Keratinocyte (primary cell): ENCODE measurements at places on chromosomes 2 and 18. TPM values are rescaled to one million over a fixed set of nuclear protein-coding genes. Genes with fewer than 3 reads are reported as not detected.

- peaks cover 18% of the 10 kb centered on the region for H3K4me1 ChIP-seq
- peaks cover 3% of the 10 kb centered on the region for H3K36me3 ChIP-seq
- no peak overlapping the region for H3K27ac ChIP-seq
Observed at GRCh38 chr2:28152585-28153280, 239.9 kb upstream of the FOSL2 start.

- no peak for DNase-seq
- H3K27ac ChIP-seq: no peak overlapping the region
- peaks cover 31% of the 10 kb centered on the region for H3K27me3 ChIP-seq
- H3K4me1 ChIP-seq: peaks cover 8% of the 10 kb centered on the region
- no peak overlapping the region for H3K4me3 ChIP-seq
Observed at GRCh38 chr2:19801367-19802080, 100.3 kb downstream of the TTC32 start.

Gene ZFP36L2
- 27.1 to 52.4 TPM (median 48.5 TPM) in 3 replicates for polyA plus RNA-seq

GRCh38 chr18:67476585-67476984 is 39.9 kb downstream of the DSEL start:
- no peak overlapping the region for H3K27ac ChIP-seq
- DNase-seq: no peak
- no peaks in the 10 kb centered on the region for H3K4me1 ChIP-seq
- no peak overlapping the region for H3K4me3 ChIP-seq
- no peaks in the 10 kb centered on the region for H3K36me3 ChIP-seq
- no peaks in the 10 kb centered on the region for H3K27me3 ChIP-seq

GRCh38 chr18:4510711-4511110 is 55.6 kb upstream of the DLGAP1 start:
- no peaks in the 10 kb centered on the region for H3K36me3 ChIP-seq
- no peak overlapping the region for H3K4me3 ChIP-seq
- DNase-seq: no peak
- no peaks in the 10 kb centered on the region for H3K4me1 ChIP-seq
- H3K27ac ChIP-seq: no peak overlapping the region

Gene SOX11
- not detected in 3 replicates for polyA plus RNA-seq

Gene CD302
- polyA plus RNA-seq: 0.08 to 0.48 TPM (median 0.20 TPM) in 3 replicates

Gene KHK
- 0.06 to 0.36 TPM (median 0.21 TPM) in 3 replicates for polyA plus RNA-seq

DNA sequence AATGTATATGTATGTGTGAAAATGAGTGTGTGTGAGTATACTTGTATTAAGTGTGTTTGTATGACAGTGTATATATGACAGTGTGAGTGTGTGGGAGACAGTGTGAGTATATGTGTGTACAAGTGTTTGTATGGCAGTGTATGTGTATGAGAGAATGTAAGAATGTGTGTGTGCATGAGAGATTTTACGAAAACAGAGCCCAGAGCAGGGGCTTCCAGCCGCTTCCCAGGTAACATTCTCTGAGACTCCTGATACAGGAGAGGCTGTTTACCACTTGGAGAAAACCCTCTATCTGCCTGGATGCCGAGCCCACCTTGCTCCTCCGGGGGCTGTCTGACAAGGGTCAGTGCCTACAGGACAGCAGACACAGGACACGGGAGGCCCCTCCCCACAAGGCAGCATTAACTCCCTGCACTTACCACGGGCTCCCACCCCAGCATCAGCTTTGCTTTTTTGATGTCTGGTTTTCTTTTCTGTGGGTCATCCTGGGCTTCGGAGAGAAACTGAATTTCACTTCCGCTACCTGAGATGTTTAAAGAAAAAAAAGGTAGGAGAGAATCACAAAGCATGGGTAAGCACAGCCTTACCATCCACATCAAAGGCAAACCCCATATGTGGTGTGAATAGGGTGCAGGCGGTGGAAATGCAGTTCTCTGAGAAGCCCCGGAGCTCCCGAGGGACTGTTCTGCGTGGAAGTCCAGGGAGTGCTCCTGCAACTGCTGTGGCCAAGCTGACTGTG is 97.6 kb downstream of the UXS1 start:
- no peak for DNase-seq
- peaks cover 6% of the 10 kb centered on the region for H3K4me1 ChIP-seq
- H3K27me3 ChIP-seq: no peaks in the 10 kb centered on the region

Gene USP34
- polyA plus RNA-seq: 32.6 to 54.7 TPM (median 43.1 TPM) in 3 replicates

DNA sequence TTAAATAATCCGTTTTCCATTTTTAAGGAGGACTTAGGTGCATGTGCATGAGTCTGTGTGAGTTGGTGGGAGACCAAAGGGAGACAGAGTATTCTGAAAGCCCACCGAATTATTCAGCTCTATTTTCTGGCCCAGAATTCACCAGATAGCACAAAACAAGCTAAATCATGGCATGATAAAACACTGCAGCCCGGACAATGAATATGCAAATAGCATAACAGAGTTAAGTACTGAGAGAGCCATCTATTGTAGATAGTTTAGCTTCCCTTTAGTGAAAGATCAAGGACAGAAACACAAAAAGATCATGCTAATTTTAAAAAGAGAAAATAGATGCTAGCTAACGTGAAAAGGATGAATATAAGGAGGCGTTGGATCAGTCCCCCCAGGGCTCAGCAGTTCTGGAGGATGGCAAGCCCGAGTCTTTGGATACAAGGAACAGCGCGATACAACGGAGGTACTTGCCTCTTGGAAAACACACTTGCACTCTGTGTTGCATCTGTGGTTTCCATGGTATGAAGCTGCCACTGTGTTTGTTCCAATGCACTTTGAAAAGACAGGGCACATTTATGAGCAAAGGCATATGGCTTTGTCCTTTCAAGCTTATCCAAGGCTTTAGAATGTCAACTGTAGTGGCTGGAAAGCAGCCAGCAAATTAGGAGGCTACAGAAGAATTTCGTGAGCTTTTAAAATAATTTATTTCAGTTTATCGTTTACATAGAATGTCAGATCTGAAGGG is 119.9 kb downstream of the LYPD1 start:
- no peaks in the 10 kb centered on the region for H3K4me1 ChIP-seq
- H3K27me3 ChIP-seq: no peaks in the 10 kb centered on the region
- no peaks in the 10 kb centered on the region for H3K36me3 ChIP-seq
- no peak overlapping the region for H3K4me3 ChIP-seq
- no peak for DNase-seq

Gene RAB6D
- 0.04 to 0.06 TPM (median 0.05 TPM) in 3 replicates for polyA plus RNA-seq

Gene CDH20
- polyA plus RNA-seq: not detected in 3 replicates

GRCh38 chr2:43174368-43174916 is 52.0 kb downstream of the ZFP36L2 start:
- H3K4me1 ChIP-seq: peaks cover 19% of the 10 kb centered on the region
- no peaks in the 10 kb centered on the region for H3K36me3 ChIP-seq
- no peak for DNase-seq
- no peak overlapping the region for H3K4me3 ChIP-seq
- H3K27ac ChIP-seq: no peak overlapping the region

- H3K36me3 ChIP-seq: no peaks in the 10 kb centered on the region
- no peaks in the 10 kb centered on the region for H3K27me3 ChIP-seq
- DNase-seq: no peak
- no peak overlapping the region for H3K4me3 ChIP-seq
- H3K4me1 ChIP-seq: no peaks in the 10 kb centered on the region
Observed at GRCh38 chr2:23145460-23145859, 239.5 kb upstream of the KLHL29 start.

GRCh38 chr2:46870051-46870839 is 45.4 kb downstream of the MCFD2 start:
- H3K27ac ChIP-seq: no peak overlapping the region
- no peaks in the 10 kb centered on the region for H3K36me3 ChIP-seq
- H3K27me3 ChIP-seq: no peaks in the 10 kb centered on the region
- peaks cover 23% of the 10 kb centered on the region for H3K4me1 ChIP-seq
- no peak for DNase-seq

GRCh38 chr18:66825347-66825746 is 221.5 kb upstream of the CDH19 start:
- no peak overlapping the region for H3K27ac ChIP-seq
- no peak for DNase-seq
- H3K36me3 ChIP-seq: no peaks in the 10 kb centered on the region
- no peaks in the 10 kb centered on the region for H3K27me3 ChIP-seq

Gene ABCG8
- polyA plus RNA-seq: not detected in 3 replicates

DNA sequence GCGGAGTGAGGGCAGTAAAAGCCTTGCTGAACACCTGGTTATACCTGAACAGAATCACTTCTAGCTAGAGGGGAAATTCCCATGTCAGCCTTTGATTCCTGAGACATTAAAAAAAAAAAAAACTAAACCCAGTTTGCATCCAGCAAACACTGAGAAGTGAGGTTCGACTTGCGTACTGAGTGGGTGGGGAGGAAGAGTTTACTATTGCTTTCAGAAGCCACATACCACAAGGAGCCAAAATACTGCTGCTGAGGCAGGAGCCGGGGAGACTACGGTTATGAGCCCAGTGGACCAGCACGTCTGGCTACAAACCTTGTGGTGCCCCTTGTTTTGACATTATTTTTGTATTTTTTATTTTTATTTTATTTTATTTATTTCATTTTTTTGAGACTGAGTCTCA is 2.7 kb downstream of the COLEC11 start:
- H3K4me3 ChIP-seq: no peak overlapping the region
- no peak overlapping the region for H3K27ac ChIP-seq
- no peaks in the 10 kb centered on the region for H3K4me1 ChIP-seq
- no peaks in the 10 kb centered on the region for H3K36me3 ChIP-seq
- H3K27me3 ChIP-seq: no peaks in the 10 kb centered on the region

- H3K27me3 ChIP-seq: no peaks in the 10 kb centered on the region
- no peak overlapping the region for H3K4me3 ChIP-seq
- no peaks in the 10 kb centered on the region for H3K36me3 ChIP-seq
- H3K4me1 ChIP-seq: no peaks in the 10 kb centered on the region
- DNase-seq: no peak
- H3K27ac ChIP-seq: no peak overlapping the region
Observed at GRCh38 chr18:32422978-32423740, 47.5 kb downstream of the GAREM1 start.

DNA sequence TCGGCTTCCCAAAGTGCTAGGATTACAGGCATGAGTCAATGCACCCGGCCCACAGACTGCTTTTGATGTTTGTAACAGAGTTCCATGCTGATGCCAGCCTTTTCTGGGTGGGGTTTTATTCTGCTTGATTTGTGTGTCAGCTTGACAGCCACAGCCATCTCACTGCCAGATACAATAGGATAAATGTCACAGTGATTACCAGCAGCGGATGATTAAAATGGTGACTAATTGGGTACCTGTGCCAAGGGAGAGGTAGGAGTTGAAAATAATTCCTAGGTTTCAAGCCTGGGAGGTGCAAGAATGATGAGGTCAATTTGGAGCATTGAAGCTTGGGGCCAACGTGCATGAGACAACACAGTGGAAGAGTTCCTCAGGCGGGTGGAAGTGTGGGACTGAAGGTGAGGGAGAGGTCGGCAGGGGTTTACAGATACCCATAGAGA is 39.4 kb downstream of the SH2D6 start:
- peak; percentile 67 for DNase-seq
- H3K4me3 ChIP-seq: no peak overlapping the region

Gene ACOXL
- 0.04 to 0.16 TPM (median 0.15 TPM) in 3 replicates for polyA plus RNA-seq

DNA sequence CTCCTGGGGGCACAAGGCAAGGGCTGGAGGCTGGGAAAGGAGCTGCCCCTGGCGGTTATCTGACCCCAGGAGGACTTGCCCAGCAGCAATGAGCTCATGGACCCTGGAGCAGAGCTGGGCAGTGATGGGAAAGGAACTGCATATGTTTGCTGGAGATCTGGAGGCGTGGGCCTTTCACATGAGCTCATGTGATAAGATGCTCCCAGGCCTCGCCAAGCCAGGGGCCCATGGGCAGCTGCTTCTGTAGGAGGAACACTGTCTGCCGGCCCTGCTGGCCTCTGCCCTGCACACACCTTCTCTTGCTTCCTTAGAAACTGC is 9.0 kb upstream of the NPPC start:
- H3K27me3 ChIP-seq: peaks cover 17% of the 10 kb centered on the region
- H3K36me3 ChIP-seq: no peaks in the 10 kb centered on the region
- H3K27ac ChIP-seq: no peak overlapping the region
- H3K4me1 ChIP-seq: no peaks in the 10 kb centered on the region
- no peak overlapping the region for H3K4me3 ChIP-seq

- no peak overlapping the region for H3K4me3 ChIP-seq
- H3K36me3 ChIP-seq: no peaks in the 10 kb centered on the region
- H3K27me3 ChIP-seq: no peaks in the 10 kb centered on the region
- peaks cover 8% of the 10 kb centered on the region for H3K4me1 ChIP-seq
- H3K27ac ChIP-seq: no peak overlapping the region
Observed at GRCh38 chr2:192123847-192124246, 70.9 kb downstream of the TMEFF2 start.

DNA sequence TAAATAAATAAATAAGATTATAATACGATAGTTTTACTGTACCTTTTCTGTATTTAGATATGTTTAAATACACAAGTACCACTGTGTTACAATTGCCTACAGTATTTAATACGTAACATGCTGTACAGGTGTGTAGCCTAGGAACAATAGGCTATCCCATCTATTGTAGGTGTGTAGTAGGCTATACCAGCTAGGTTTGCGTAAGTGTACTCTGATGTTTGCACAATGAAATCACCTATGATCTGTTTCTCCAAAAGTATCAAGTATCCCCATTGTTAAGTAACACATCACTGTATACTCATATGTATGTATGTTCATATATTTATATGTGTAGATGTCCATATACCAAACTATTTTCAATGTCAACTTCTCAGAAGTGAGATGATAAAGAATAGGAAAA is 118.2 kb upstream of the RND3 start:
- no peak overlapping the region for H3K4me3 ChIP-seq
- no peaks in the 10 kb centered on the region for H3K36me3 ChIP-seq
- H3K4me1 ChIP-seq: peaks cover 5% of the 10 kb centered on the region

Gene CTAGE1
- polyA plus RNA-seq: not detected in 3 replicates

- H3K36me3 ChIP-seq: no peaks in the 10 kb centered on the region
- H3K4me1 ChIP-seq: peaks cover 8% of the 10 kb centered on the region
- no peak for DNase-seq
- no peak overlapping the region for H3K27ac ChIP-seq
Observed at GRCh38 chr2:222320436-222321395, 21.9 kb upstream of the PAX3 start.

GRCh38 chr2:218547511-218547910 is 20.6 kb downstream of the USP37 start:
- no peak overlapping the region for H3K4me3 ChIP-seq
- DNase-seq: no peak
- peaks cover 18% of the 10 kb centered on the region for H3K36me3 ChIP-seq
- H3K4me1 ChIP-seq: no peaks in the 10 kb centered on the region

Gene GPAT2
- 0.05 to 0.29 TPM (median 0.06 TPM) in 3 replicates for polyA plus RNA-seq
